ENCODE measurements at places on chromosomes 4 and X. TPM values are rescaled to one million over a fixed set of nuclear protein-coding genes. Genes with fewer than 3 reads are reported as not detected.

GRCh38 chrX:1555370-1555769 lies 18.4 kb upstream of the P2RY8 start:
- no peaks in the 10 kb centered on the region for H3K27me3 ChIP-seq
- no peak overlapping the region for H3K27ac ChIP-seq
- no peak overlapping the region for H3K4me3 ChIP-seq

GRCh38 chr4:112545346-112545745 lies 29.4 kb upstream of the NEUROG2 start:
- no peak overlapping the region for H3K4me3 ChIP-seq
- H3K27ac ChIP-seq, result no peak overlapping the region
- no peaks in the 10 kb centered on the region for H3K4me1 ChIP-seq
- no peaks in the 10 kb centered on the region for H3K27me3 ChIP-seq
- no peak for DNase-seq

DNA sequence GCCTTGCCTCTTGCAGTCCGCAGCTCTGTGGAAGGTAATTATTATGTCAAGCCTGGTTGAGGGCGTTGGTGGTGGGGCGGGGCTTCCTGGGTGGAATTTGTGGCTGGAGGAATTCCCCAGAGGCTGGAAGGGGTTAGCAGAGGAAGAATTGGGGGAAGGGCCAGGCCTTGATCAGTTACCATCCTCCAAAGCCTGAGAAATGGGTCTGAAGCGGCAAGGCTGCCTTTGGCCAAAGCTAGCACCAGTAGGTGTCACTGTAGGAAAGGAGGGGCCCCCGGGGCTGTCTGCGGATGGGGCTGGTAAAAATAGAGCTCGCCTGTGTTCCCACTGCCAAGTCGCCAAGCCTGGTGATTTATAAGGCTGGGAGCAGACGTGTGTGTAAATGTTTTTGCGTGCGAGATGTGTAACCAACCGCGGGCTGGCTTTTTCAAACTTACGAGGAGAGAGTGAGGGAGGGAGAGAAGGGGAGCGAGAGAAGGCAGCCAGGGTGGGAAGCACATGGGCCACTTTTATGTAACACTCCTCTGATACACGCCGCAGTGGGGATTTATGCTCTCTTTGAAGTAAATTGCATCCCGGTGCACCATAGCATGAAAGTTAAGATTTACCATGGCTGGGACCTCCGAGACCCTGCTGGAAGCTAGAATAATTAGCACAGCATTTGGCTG lies 367.0 kb downstream of the BCOR start:
- no peak overlapping the region for H3K4me3 ChIP-seq
- H3K27me3 ChIP-seq, result no peaks in the 10 kb centered on the region
- no peak overlapping the region for H3K27ac ChIP-seq
- peaks cover 8% of the 10 kb centered on the region for H3K4me1 ChIP-seq

GRCh38 chr4:173448608-173449379 lies 49.9 kb upstream of the SCRG1 start:
- H3K27me3 ChIP-seq, result no peaks in the 10 kb centered on the region
- no peaks in the 10 kb centered on the region for H3K36me3 ChIP-seq
- no peak for DNase-seq

DNA sequence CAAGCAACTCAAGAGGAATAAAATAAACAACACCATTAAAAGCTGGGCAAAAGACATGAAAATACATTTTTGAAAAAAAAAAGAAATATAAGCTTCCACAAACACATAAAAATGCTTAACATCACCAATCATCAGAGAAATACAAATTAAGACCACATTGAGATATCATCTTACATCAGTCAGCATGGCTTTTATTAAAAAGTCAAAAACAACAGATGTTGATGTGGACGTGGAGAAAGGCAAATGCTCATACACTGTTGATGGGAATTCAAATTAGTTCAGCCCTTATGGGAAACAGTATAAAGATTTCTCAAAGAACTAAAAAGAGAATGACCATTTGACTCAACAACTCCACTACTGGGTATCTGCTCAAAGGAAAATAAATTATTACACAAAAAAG lies 59.6 kb downstream of the STK32B start:
- peaks cover 2% of the 10 kb centered on the region for H3K27me3 ChIP-seq
- H3K4me1 ChIP-seq, result no peaks in the 10 kb centered on the region
- H3K36me3 ChIP-seq, result no peaks in the 10 kb centered on the region
- DNase-seq, result no peak
- no peak overlapping the region for H3K27ac ChIP-seq
- no peak overlapping the region for H3K4me3 ChIP-seq

GRCh38 chr4:153619811-153620210 lies 64.3 kb upstream of the TLR2 start:
- H3K36me3 ChIP-seq, result no peaks in the 10 kb centered on the region
- H3K4me3 ChIP-seq, result no peak overlapping the region
- no peaks in the 10 kb centered on the region for H3K27me3 ChIP-seq
- no peak overlapping the region for H3K27ac ChIP-seq
- DNase-seq, result no peak

GRCh38 chr4:7736436-7737267 lies 203.0 kb downstream of the AFAP1 start:
- no peaks in the 10 kb centered on the region for H3K36me3 ChIP-seq
- DNase-seq, result peak; percentile 29
- H3K4me3 ChIP-seq, result no peak overlapping the region
- no peaks in the 10 kb centered on the region for H3K4me1 ChIP-seq
- no peak overlapping the region for H3K27ac ChIP-seq

DNA sequence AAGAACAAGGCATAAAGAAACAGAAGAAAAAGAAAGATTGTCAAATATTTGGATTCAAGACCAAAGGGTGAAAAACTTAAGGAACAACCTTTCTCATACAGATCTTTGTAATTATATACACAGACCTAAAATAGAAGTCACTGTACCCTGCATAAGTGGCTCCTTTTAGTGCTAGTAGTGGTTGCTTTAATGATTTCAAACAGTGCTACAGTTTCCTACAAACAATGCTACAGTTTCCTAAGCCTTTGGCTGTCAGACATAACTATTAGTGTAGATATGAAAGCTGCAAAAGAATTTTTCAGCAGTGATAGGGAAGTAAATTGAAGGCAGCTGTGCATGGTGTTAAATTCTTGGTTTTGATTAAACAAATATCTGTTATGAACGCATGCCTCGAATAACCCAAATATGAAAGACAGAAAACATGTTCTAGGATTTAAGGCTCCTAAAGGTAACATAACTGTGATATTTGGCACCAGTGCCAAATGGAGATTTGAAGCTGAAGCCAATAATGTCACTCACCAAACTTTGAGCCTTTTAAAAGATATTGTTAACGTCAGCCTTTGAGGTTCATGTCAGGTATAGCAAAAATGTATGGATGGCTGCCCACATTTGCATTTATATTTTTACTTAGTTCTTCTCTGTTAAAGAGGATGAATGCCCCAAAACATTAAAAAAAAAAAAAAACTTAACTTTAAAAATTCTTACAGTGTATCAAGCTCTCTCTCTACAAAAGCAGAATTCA lies 36.6 kb downstream of the SMARCAD1 start:
- no peaks in the 10 kb centered on the region for H3K27me3 ChIP-seq
- H3K4me3 ChIP-seq, result no peak overlapping the region

DNA sequence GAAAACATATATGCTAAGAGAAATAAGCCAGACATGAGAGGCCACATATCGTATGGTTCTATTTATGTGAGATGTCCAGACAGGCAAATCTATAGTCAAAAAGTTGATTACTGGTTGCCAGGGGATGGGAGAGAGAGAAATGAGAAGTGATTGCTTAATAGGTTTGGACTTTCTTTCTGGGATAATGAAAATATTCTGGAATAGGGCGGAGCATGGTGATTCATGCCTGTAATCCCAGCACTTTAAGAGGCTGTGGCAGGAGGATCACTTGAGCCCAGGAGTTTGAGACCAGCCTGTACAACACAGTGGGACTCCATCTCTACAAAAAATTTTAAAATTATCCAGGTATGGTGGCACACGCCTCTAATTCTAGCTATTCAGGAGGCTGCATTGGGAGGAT lies 22.4 kb downstream of the RBM47 start:
- H3K36me3 ChIP-seq, result no peaks in the 10 kb centered on the region
- no peaks in the 10 kb centered on the region for H3K4me1 ChIP-seq
- no peak for DNase-seq
- H3K27ac ChIP-seq, result no peak overlapping the region
- no peak overlapping the region for H3K4me3 ChIP-seq

DNA sequence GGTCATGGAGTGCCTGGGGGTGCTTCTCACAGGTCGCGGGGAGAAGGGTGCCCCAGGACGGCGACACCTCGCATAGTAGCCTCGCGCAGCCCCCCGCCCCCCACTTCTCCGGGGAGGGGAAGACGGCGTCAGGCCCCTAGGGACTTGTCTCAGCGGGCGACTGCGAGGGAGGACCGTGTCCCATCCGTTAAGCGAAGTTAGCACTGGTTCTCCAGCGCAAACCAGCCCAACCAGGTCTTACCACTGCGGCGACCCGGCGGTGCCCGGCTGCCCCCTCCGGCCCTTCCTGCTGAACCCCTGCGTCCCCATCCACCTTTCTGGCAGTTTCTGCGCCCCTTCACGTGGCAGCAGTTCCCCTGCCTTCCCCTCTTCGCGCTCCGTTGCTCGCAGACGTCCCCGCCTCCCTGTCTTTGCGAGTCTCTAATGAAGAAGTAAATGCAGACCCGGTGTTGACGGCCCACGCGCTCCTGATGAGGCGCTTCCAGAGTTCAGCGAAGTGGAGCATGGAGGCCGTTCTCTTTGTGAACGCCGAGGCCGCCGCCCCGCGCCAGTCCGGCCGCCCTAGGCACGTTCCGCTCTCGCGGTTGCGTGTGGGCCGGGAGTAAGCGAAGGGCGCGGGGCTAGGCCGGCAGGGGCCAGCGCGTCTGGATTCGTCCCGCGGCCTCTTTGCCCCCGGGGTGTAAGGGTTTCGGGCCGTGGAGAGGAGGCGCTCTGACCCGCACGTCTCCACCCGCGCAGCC lies 3.0 kb downstream of the SLIT2 start:
- no peaks in the 10 kb centered on the region for H3K36me3 ChIP-seq
- peak; percentile 27 for DNase-seq
- H3K27ac ChIP-seq, result peak overlapping the region; percentile 27
- peak overlapping the region; percentile 77 for H3K4me3 ChIP-seq

- H3K27me3 ChIP-seq, result no peaks in the 10 kb centered on the region
- no peaks in the 10 kb centered on the region for H3K4me1 ChIP-seq
These were observed 7.2 kb downstream of the NR0B1 start for GRCh38 chrX:30301963-30302362.

DNA sequence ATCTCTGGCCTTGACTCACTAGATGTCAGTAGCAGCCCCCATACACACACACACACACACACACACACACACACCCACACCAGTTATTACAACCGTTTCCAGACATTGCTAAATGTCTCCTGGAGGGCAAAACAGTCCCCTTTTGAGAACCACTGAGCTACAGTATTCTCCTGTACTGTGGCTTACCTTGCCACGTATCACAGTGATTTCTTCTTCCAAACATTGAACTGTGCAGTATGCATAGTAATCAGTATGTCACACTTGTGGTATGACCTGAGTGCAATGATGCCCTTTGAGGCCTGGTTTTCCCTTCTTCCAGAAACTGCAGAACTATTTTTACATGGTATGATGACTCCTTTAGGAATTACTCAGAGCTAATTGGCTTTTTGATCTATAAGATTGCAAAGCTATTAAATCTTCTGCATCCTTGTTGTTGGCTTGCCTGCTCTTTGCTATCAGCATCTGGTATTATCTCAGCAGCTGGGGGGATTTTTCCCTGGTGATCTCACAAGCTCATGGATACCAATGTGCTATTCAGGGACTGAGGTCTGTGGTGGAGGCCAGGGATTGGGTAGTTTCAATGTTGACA lies 3.6 kb upstream of the THOC2 start:
- H3K4me1 ChIP-seq, result peaks cover under 1% of the 10 kb centered on the region
- no peak for DNase-seq
- no peaks in the 10 kb centered on the region for H3K36me3 ChIP-seq
- no peak overlapping the region for H3K4me3 ChIP-seq
- H3K27ac ChIP-seq, result no peak overlapping the region
- H3K27me3 ChIP-seq, result no peaks in the 10 kb centered on the region

GRCh38 chr4:186307497-186307896 lies 41.5 kb downstream of the F11 start:
- peaks cover 22% of the 10 kb centered on the region for H3K27me3 ChIP-seq
- no peaks in the 10 kb centered on the region for H3K4me1 ChIP-seq
- DNase-seq, result no peak
- H3K4me3 ChIP-seq, result no peak overlapping the region
- no peaks in the 10 kb centered on the region for H3K36me3 ChIP-seq

DNA sequence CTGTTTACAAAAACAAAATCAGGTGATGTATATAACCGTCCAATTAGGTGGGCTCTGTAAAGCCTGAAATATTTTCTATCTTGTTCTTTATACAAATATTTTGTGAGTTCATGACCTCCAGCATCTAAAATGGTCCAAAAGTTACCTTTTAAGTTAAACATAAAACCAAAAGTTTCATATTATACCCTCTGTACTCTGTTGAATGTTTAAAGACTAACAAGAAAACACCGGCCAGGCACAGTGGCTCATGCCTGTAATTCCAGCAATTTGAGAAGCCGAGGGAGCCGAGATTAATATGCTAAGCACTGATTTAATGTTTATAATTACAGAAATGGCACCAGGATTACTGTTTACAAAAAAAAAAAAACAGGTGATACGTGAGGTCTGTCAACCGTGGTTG lies 328.4 kb downstream of the DHRSX start:
- H3K27ac ChIP-seq, result no peak overlapping the region
- no peaks in the 10 kb centered on the region for H3K4me1 ChIP-seq
- no peaks in the 10 kb centered on the region for H3K36me3 ChIP-seq

DNA sequence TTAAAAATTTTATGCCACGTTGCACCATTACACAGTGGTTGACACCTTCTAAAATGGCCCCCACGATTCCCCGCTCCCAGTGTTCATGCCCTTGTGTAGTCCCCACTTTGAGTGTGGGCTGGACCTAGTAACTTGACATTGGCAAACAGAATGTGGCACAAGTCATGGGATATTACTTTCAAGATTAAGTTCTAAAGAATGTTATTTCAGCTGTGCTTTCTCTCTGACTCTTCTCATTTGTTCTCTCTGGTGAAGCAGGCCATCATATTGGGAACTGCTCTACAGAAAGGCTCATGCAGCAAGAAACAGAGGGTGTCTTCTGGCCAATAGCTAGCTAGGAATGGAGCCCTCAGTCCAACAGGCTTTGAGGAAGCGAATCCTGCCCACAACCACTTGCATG lies 67.1 kb downstream of the ATXN3L start:
- H3K27ac ChIP-seq, result no peak overlapping the region
- H3K27me3 ChIP-seq, result no peaks in the 10 kb centered on the region
- no peak overlapping the region for H3K4me3 ChIP-seq
- no peak for DNase-seq

- no peak overlapping the region for H3K27ac ChIP-seq
- no peaks in the 10 kb centered on the region for H3K27me3 ChIP-seq
- no peak overlapping the region for H3K4me3 ChIP-seq
- H3K36me3 ChIP-seq, result no peaks in the 10 kb centered on the region
- H3K4me1 ChIP-seq, result peaks cover 4% of the 10 kb centered on the region
These were observed 12.8 kb downstream of the AFAP1 start for GRCh38 chr4:7926822-7927221.

GRCh38 chrX:43016021-43016420 lies 238.1 kb upstream of the PPP1R2C start:
- no peaks in the 10 kb centered on the region for H3K4me1 ChIP-seq
- H3K27ac ChIP-seq, result no peak overlapping the region
- no peaks in the 10 kb centered on the region for H3K36me3 ChIP-seq
- no peaks in the 10 kb centered on the region for H3K27me3 ChIP-seq
- no peak overlapping the region for H3K4me3 ChIP-seq
- DNase-seq, result no peak

Gene PAGE3
- not detected for total RNA-seq

Gene PNPLA4
- 22.5 TPM for total RNA-seq

Data from psoas muscle (tissue), 8 donors.